ENCODE measurements at places on chromosomes 6 and 20.

- no peak for DNase-seq
Observed at GRCh38 chr6:169766232-169766631, 14.8 kb downstream of the ERMARD start.

- peak; percentile 23 for DNase-seq
Observed at GRCh38 chr6:28953039-28953584, 29.3 kb upstream of the TRIM27 start.

- DNase-seq: no peak
Observed at GRCh38 chr6:388202-388903, 3.2 kb upstream of the IRF4 start.

- DNase-seq: no peak
Observed at GRCh38 chr20:49831022-49831769, 18.6 kb downstream of the SLC9A8 start.

DNA sequence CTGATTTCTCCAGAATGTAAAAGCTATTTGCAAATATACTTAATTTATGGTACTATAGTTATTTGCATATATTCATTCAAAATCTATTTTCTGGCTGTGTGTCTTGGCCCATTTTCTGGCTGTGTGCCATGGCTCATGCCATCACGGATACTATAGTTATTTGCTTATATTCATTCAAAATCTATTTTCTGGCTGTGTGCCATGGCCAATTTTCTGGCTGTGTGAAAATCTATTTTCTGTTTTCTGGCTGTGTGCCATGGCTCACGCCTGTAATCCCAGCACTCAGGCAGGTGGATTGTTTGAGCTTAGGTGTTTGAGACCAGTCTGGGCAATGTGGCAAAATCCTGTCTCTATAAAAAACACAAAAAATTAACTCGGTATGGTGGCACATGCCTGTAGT, 28.9 kb upstream of the RIPK1 start:
- no peak for DNase-seq

DNA sequence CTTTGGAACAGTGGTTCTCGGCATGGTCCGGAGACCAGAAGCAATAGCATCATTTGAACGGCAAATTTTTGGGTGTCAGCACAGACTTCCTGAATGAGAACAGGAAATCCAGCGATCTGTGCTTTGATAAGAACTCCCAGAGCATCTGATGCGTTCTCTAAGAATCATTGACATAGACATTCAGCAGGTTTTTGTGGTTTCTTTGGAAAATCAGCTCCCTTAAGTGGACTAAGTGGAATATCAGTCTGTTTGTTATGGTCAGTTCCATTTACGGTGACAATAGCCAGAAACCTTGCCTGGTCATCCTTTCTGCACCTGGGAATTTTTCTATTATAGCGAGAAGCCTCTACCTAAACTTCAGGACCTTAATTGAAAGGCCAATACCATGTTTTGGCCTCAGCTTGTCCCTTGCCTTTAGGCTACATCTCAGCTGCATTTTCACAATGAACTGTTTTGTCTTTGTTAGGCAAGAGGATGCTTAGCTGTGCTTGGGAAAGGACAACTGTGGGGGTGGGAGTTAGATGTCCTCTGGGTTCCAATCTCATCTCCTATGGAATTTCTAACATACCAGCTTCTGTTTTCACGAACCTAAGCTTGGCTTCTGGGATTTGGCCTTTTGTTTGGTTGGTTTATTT, 299.7 kb downstream of the CDKAL1 start:
- DNase-seq: no peak

DNA sequence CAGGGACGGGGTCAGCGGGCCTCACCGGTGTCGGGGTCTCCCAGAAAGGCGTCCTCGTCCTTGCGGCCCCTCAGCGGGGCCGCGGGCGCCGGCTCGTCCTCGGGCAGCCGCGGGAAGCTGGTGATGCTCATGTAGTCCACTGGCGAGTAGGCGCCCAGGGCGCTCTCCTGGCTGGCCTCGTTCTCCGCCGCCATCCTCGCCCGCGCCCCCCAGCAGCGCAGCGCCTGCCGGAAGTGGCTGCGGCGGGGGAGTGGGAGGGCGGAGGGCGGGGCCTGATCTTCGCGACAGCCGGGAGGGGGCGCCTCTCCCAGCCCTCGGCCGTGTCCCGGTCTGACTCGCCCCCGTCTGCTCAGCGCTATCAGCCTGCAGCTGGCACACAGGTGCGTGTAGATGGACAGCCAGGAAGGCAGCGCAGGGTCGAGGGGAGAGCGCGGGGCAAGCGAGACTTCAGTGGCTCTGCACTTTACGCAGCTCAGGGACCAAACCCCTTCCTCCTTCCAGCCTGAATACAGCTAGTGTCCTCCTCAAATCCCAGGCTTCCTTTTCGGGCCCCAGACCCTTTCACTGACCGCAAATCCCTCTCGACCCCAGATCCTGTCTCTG, at the start of gene GGT7:
Gene GGT7 (minus strand): TSS at position 235 of the 603 bp plus-strand sequence. CDS start 41 bp downstream, at position 194.
- peak; percentile 77 for DNase-seq

DNA sequence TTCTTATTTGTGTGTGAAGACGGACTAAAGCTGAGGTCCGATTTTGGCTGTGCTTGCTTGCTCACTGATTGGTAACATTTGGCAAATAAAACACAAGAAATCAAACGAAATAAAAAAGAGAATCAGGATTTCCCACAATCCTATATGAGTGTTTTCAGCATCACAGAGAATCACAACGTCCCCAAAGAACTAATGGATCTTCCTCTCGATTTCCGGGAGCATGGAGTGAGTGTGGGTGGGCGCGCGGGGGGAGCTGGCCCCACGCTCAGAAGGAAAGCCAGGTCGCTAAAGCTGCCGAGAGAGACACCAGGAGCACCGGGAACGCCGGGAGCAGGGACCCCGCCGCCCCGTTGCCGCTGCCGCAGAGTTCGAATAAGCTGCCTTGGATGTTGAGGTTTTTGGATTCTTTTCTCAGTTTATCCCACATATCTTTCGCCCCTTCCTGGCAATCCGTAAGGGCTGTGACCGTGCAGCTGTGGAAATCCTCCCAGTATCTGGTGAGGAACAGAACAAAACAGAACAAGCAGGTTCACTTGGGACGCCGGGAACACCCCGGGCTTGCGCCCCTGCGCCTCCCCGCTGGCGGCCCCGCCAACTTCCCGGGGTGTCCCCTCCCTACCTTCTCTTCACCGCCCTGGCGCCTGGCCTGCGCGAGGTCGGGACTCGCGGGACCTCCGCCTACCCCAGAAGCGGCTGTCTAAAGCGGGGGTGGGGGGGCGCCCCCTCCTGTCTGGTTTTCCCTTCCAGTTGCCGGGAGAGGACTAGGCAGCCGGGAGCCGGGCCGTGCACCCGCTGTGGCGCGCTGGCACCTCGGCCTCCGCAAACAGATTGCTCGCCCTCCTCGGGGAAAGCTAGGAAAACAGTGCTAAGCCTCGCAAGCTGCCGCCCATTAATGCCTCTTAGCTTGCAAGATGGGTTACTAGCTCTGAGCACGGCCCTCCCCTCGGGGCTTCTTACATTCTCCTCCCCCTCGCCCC, 7.7 kb downstream of the NRN1 start:
- DNase-seq: no peak

- no peak for DNase-seq
Observed at GRCh38 chr6:104941729-104942091, 15.2 kb upstream of the LIN28B start.

DNA sequence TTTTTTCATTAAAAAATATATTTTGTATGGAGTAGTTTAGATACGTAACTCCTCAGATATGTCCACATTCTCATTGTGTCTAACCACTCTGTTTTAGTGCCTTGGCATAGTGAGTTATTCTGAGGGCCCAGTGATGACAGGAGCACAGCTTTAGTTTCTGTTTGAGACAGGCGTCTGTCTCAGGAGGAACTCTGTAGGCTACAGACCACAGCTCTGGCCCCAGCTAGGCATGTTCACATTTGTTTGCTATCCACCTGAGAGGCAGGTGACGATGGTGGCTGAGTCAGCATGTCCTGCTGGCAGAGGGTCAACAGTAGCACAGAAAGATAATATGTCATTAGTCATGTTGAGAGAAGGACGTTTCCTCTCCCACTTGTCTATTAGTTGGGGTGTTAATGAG, 16.3 kb downstream of the LRRC1 start:
- no peak for DNase-seq

DNA sequence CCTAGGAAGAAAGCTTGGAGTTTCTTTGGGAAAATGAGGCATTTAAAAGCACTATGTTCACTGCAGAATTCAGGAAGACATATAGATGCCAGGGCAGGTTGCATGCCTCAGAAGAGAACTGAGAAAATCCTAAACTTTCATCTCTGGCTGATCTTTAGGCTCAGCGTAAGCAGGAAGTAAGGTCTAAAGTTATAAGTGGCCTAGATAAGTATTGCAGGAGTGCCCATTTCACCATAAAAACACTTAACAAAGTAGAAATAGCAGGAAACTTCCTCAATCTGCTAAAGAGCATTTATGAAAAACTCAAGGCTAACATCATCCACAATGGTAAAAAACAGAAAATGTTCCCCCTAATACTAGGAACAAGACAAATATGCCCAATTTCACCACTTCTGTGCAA, 320.3 kb downstream of the BMP2 start:
- DNase-seq: no peak

DNA sequence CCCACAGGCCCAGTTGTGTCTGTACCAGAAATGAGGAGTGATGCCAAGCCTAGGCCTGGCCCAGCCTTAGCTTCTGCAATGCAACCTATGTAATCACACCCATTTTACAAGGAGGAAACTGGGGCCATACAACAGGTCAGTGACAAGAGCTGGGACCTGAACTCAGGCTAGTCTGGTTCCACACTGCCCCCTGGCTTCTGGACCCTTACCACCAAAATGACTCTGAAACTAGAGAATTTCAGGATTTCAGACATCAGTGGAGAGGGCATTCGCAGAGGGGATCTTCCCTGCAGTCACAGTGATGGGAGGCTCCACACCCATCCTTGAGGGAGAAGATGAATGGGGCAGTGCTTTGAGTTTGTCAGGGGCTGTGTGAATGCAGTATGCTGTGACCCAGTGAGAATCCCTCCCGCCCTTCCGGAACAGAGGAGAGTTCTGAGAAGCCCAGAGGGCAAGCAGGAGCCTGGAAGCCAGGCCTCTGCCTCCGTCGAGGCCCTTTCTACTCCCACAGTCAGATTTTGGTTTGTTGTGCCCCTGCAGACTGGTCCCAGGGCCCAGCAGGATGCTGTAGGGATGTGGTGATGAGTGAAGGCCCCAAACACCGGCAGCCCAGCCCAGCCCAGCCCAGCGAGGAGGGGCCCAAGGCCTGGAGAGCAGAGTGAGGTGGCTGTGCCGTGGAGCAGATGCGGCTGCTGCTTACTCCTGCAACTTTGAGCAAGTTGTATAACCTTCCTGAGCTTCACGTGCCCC, 48.1 kb upstream of the MYL9 start:
- no peak for DNase-seq

DNA sequence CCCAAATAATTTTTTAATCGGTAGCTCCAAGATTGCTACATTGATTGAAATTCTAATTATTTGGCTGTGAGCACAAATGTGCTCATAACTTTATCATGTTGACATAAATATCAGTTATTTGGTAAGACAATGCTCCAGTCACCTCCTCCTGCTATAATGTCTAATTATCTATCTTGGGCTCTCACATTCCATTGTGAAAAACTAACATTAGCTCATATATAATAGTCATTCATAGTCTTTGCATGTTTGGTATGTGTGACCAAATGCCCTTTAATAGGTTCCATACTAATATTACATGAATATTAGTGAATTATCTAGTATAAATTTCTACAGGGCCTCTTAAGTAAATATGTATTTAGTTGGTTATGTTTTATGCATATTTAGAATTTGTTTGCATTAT, 185.6 kb upstream of the MCHR2 start:
- DNase-seq: no peak

- DNase-seq: no peak
Observed at GRCh38 chr20:20360464-20360863, 7.4 kb upstream of the INSM1 start.
